ENCODE measurements at places on chromosomes 5 and 9.

DNA sequence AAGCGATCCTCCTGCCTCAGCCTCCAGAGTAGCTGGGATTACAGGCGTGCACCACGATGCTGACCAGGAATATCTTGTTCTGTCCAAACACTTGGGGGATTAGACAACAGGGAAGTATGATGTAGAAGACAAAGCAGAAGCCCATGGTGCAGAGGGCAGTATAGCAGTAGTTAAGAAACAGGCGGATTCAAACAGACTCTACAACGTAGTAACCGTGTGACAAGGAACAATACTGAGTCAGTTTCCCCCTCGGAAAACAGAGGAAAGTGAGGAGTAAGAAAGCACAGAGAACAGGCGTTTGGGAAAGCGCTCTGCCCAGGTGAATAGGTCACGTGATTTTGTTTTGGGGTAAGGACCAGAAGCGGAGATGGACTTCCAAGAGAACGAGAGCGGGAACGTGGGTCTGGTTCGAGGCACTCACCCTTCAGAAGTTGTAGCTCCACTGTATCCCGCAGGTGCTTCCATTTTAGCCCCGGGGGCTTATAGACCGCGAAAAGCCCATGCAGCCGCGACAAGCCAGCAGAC, 306 bp downstream of the TRUB2 start:
- no peak for DNase-seq

DNA sequence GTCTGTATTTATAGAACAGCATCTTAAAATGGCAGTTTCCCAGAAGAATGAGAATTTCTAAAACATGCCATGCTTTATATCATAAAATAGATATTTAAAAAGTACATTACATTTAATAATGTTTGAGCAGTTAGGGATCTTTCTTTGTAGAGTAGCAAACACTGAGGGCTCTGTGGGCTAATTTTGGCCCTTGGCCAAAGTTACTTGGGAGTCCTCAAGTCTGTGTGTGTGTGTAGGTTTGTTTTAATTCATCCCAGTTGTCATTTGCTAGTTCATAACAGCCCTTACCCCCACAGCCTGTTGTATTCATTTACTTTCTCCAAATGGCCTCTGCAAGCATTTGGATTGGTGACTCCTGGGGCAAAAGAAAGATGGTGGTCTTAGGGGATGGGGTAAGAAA, 576.4 kb upstream of the SGCD start:
- DNase-seq, result no peak

- no peak for DNase-seq
Measured at GRCh38 chr5:148514344-148514743, 130.6 kb downstream of the FBXO38 start.

DNA sequence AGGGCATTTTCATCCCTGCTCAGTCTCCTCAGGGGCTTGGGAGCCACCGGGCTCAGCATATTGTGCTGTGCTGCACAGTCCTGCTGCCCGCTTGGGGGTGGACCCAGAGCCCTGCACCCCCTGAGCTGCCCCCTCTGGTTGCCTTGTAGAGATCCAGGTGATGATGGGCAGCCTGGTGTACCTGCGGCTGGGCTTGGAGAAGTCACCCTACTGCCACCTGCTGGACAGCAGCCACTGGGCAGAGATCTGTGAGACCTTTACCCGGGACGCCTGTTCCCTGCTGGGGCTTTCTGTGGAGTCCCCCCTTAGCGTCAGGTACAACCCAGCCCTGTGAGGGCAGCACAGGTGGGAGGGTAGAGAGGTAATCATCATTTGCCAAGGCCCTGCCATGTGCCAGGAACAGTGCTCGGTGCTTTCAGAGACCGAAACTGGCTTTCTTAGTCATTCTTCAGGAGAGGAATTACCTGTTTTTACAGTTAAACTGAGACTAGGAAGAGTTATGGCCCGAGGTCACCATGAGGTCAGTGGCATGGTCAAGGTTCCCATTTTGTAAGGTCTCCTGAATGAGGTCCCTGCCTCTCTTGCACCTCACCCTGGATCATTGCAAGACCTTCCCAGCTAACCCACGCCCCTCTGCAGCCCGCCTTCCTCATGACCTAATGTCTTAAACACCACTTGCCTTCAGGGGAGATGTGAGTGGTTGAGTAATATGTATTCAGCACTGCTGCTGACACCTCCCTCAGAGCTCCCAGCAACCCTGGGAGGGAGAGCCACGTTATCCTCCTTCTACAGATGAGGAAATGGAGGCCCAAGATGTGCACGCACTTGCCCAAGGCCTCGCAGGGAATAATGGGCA, 7.5 kb downstream of the NHP2 start:
- DNase-seq, result peak; percentile 81

DNA sequence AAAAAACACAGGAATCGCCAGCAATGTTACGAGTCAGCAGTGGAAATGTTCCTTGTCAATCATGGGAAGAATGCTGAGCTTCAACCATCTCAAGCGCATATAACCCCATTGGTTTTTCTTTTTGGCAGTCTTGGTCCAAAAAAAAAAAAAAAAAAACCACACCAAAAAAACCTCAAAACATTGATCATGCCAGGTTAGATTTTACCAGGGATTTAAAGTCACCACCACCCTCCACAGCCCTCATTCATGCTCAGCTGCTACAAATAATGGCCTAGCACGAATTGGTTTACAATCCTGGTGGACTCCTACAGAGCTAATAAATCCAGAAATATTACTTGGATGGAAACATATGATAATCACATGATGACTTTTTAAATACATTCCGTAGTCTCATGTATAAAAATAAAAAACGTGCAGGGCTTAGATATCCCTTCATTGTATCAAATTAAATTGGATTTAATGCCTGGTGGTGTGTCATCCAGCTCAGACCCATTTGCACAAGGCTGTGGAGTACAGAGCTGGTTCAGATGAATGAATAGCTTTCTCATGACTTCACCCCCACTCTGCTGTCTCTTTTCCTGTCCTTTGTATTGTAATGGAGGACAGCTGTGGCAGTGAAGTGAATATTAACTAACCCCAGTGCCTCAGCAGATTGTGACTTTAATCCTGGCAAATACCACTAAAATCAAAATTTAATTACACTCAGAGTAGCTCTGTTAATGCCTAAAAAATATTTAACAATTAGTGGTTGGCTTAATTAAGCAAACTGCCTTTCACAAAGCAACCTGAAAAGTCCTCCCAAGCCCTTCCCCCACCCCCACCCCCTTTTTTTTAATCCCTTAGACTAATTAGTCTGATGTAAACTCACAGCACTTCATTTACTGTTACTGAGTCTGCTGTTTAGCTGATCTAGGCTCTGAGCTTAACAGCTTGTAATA, 626.5 kb upstream of the ZNF608 start:
- no peak for DNase-seq

DNA sequence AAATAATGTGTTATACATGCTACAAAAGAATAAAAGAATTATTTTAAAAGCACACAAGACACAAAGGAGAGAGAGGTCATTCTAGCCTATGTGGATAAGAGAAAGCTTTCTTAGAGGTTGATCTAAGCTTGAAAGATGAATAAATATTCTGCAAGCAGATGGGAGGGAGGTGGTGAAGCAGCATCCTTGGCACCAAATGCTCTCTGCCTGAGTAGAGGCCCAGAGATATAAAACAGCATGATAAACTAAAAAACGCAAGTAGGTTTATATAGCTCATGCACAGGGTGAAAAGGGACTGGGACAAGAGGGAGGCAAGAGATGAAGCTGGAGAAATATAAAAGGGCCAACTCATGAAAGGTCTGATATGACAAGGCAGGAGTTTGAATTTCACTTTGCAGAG, 283.2 kb upstream of the POU5F2 start:
- no peak for DNase-seq

- no peak for DNase-seq
Measured at GRCh38 chr5:108418197-108418596, 36.3 kb upstream of the FBXL17 start.

DNA sequence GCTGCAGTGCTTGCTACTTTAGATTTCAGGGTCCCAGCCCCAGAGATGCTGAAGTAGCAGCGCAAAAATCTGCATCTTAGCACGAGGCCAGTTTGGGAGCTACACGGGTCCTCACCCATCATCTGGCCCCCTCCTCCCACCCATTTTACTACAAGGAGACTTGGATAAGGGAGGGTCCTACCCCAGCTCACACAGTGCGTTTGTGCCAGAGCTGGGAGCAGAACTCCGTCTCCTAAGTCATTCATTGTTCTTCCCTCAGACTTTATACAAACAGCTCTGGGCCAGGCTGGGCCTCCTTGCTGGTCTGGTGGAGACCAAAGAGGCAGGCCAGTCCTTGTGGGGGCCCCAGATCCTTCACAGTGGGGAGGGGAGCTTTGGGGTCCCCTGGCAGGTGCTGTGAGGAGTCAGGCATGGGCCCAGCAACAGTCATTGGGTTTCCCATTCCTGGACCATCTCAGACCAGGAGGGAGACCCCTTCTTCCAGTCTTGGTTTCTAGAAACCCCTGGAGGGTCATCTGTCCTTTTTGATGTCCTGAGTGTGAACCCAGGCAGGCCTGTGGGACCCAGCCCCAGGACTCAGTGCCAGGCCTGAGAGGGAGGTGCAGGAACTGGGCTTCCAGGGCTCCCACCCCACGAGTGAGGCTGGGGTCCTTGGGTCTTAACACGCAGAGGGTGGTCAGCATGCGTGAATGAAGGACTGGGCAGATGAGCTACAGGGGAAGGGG, 2.3 kb upstream of the IL17B start:
- DNase-seq, result no peak

DNA sequence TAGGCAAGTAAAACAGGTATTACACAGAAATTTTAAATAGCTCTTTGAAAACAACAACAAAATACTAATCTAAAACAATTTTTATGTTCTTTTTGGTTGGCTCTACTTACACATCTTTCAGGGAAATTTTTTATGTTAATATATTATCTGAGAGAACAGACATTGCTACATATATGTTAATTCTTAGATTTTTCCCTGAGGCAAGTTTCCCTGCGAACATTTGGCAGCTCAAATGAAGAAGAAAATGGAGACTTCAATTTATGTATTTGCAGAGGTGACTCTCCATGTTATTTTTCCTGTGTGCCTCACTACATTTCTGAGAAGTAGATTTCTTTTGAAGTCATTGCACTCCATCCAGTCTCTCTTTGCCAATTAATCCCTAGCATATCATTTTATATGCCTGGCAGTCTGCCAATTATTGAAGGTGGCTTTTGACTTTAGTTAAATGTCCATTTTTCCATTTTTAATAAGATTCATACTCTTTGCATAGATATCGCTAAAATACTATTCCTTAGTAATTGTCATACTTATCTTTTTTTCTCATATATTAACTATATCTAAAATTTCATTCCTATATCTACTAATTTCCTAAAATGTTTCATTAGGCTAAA, 908.2 kb upstream of the CDH10 start:
- DNase-seq, result no peak

GRCh38 chr9:110160123-110160522, 47.8 kb downstream of the C9orf152 start:
- no peak for DNase-seq

All from activated CD8-positive, alpha-beta memory T cell treated with anti-CD3 and anti-CD28 coated beads, Interleukin-2, amount 50 U/mL, for 48 hours (primary cell).